ENCODE measurements at places on chromosomes 7 and 10. TPM values are rescaled to one million over a fixed set of nuclear protein-coding genes. Genes with fewer than 3 reads are reported as not detected.

Gene SSC4D
- total RNA-seq = 0.20 TPM

Gene DEPP1
- 0.66 TPM for total RNA-seq

Gene AQP1
- 1.9 TPM for total RNA-seq

Gene ATXN7L1
- 42.3 TPM for total RNA-seq

Gene ASAH2B
- total RNA-seq = 3.1 TPM

Gene OR2F1
- not detected for total RNA-seq

DNA sequence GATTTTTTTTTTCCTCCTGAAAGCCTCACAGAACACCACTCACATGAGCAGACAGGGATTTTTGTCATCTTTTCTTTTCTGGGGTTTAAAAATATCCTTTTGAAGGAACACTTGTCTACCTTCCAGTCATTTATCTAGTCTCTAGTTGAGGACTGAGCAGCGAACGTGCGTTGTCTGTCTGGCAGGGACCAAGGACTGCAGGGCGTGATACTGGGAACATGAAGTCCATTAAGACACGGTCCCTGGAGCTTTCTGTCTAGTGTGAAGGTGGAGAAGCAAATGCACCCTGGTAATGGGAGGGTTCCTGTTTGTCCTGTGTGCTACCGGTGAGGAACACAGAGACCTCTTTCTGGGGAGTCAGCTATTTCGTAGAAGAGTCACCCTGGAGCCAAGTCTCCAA, 207.4 kb downstream of the TMEM178B start:
- no peak overlapping the region for H3K4me3 ChIP-seq
- no peak for DNase-seq
- H3K4me1 ChIP-seq = peaks cover 5% of the 10 kb centered on the region
- H3K27me3 ChIP-seq = no peaks in the 10 kb centered on the region
- H3K36me3 ChIP-seq = no peaks in the 10 kb centered on the region
- no peak overlapping the region for H3K27ac ChIP-seq

GRCh38 chr7:98204670-98205069, 6.6 kb upstream of the BHLHA15 start:
- peaks cover 31% of the 10 kb centered on the region for H3K36me3 ChIP-seq
- peaks cover 40% of the 10 kb centered on the region for H3K4me1 ChIP-seq
- no peak overlapping the region for H3K4me3 ChIP-seq
- H3K27me3 ChIP-seq = no peaks in the 10 kb centered on the region
- no peak for DNase-seq

- no peak overlapping the region for H3K4me3 ChIP-seq
- no peaks in the 10 kb centered on the region for H3K4me1 ChIP-seq
- no peak overlapping the region for H3K27ac ChIP-seq
- H3K27me3 ChIP-seq = peaks cover 3% of the 10 kb centered on the region
- H3K36me3 ChIP-seq = no peaks in the 10 kb centered on the region
These were observed 205.4 kb upstream of the C7orf33 start for GRCh38 chr7:148385009-148385682.

- peaks cover 11% of the 10 kb centered on the region for H3K4me1 ChIP-seq
- peaks cover 25% of the 10 kb centered on the region for H3K27me3 ChIP-seq
- H3K36me3 ChIP-seq = no peaks in the 10 kb centered on the region
These were observed 3.5 kb downstream of the NRCAM start for GRCh38 chr7:108452707-108453106.

DNA sequence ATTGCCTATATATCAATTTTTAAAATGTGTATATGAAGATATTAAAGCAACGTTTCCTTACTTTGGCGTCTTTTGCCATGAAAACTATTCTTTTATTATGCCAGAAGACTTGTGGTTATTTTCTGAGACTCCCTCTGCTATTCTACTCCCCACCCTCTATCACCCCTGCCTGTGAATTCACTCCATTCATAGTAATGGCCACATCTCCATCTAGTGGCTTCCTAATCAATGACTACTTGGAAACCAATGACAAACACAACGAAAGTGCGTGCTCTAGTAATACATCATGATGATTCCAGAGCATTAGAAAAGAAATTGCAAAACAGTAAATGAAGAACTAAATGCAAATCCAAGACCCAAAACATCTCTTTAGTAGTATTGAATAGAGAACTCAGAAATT, 186.7 kb upstream of the HGF start:
- no peaks in the 10 kb centered on the region for H3K27me3 ChIP-seq
- H3K27ac ChIP-seq = no peak overlapping the region
- no peaks in the 10 kb centered on the region for H3K36me3 ChIP-seq

GRCh38 chr7:103094102-103094501, 19.2 kb downstream of the ARMC10 start:
- H3K4me3 ChIP-seq = no peak overlapping the region
- H3K36me3 ChIP-seq = no peaks in the 10 kb centered on the region
- no peaks in the 10 kb centered on the region for H3K27me3 ChIP-seq
- no peak overlapping the region for H3K27ac ChIP-seq
- H3K4me1 ChIP-seq = no peaks in the 10 kb centered on the region

DNA sequence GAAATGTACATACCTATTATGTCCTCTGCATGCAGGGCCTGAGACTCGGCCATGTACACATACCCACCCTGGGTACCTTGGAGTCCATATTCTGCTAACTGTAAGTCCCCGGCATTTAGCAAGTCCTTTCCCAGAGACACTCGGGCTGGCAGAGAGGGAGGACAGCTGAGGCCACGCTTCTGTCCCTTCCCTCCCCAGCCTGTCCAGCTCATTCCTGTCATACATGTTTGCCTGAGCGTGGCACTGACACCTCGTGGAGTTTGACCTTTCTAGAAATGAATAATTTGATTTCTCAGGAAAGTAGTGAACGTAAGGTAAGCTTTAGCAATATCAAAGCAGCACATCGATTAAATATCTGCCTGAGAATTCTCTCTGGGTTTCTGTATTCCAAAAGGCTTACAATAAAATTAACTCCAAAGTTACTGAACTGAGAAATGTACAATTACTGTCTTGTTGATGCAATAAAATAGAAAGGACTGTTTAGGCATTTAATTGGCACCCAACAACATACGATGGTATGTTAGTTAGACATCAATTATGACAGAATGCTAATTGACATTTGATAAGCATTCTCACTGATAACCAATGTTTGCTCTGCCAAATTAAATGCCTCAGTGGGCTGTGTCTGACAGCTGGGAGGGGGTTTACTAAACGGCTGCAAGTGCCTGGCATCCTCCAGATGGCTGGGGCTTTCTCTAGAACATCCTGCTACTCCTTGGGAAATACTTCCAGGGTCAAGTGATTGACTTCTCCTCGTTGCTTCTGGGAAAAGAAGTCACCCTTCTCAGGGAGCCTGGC, 221.2 kb downstream of the CCSER2 start:
- no peak overlapping the region for H3K4me3 ChIP-seq
- H3K27me3 ChIP-seq = no peaks in the 10 kb centered on the region
- H3K27ac ChIP-seq = no peak overlapping the region
